ENCODE measurements at places on chromosomes 2 and 18. TPM values are rescaled to one million over a fixed set of nuclear protein-coding genes. Genes with fewer than 3 reads are reported as not detected.

COL6A3 gene
- 598 TPM for total RNA-seq

EVX2 gene
- not detected for total RNA-seq

DLX1 gene
- total RNA-seq, result not detected

DCAF17 gene
- total RNA-seq, result 18.7 TPM

ITGA4 gene
- total RNA-seq, result 23.5 TPM

TMEM182 gene
- total RNA-seq, result 5.9 TPM

REG3A gene
- not detected for total RNA-seq

PER2 gene
- total RNA-seq, result 7.7 TPM

SP140 gene
- total RNA-seq, result 4.8 TPM

WIPF1 gene
- total RNA-seq, result 47.5 TPM

TIGD1 gene
- total RNA-seq, result 3.8 TPM

GRCh38 chr2:149611100-149611820, 23.7 kb upstream of the MMADHC start:
- no peak for DNase-seq
- H3K4me3 ChIP-seq, result no peak overlapping the region
- H3K27ac ChIP-seq, result no peak overlapping the region
- no peaks in the 10 kb centered on the region for H3K36me3 ChIP-seq
- no peaks in the 10 kb centered on the region for H3K27me3 ChIP-seq

DNA sequence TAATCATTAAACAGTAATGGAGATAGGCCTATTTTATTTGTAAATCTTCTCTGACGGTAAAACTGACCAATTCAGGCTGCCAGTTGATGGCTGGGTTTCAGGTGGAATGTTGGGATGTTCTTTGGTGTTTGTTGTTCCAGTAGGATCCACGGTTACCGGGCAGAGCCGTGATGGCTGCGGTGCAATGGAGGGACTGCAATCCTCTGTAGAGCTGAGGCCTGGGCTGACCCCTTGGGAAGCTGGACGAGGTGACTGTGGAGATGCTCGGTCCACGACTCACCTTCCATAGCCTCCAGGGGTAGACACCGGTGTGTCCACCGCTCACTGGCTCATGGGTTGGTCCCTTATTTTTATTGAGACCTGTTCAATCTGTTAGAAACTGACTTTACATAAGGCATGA, 42.5 kb downstream of the ZNF519 start:
- no peaks in the 10 kb centered on the region for H3K27me3 ChIP-seq
- no peaks in the 10 kb centered on the region for H3K36me3 ChIP-seq
- DNase-seq, result no peak
- no peaks in the 10 kb centered on the region for H3K4me1 ChIP-seq

DNA sequence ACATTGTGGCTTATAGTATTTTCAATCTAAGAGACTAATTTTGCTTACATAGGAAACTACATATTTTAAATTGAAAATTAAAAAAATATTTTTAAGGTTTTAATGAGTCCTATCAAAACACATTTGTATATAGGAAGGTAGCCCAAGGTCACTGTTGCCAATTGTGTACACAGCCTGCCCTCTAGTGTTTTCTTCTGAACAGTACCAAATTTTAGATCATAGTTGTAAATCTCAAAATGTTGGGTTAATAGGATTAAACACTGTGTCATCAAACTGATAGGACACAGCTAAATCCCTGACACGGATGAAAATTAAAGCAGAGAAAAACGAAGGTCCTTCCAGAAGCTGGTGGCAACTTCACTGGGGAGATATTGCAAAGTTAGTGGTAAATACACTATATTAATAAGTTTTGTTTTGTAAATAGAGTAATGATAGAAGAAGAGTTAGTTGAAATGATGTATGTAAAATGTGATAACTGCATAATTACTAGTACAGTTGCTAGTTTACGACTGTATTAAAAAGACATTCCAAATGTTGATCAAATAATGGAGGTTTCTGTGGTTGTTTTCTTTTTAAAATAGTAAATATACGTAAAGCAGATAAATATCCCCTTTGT, 19.7 kb downstream of the CLUL1 start:
- no peak for DNase-seq
- no peaks in the 10 kb centered on the region for H3K36me3 ChIP-seq
- peaks cover 3% of the 10 kb centered on the region for H3K4me1 ChIP-seq
- H3K27ac ChIP-seq, result no peak overlapping the region
- H3K4me3 ChIP-seq, result no peak overlapping the region

GRCh38 chr18:59737776-59738300, 40.6 kb upstream of the CCBE1 start:
- H3K36me3 ChIP-seq, result no peaks in the 10 kb centered on the region
- no peaks in the 10 kb centered on the region for H3K27me3 ChIP-seq
- no peak overlapping the region for H3K4me3 ChIP-seq
- H3K4me1 ChIP-seq, result no peaks in the 10 kb centered on the region
- H3K27ac ChIP-seq, result no peak overlapping the region

GRCh38 chr18:27808683-27809082, 368.2 kb downstream of the CDH2 start:
- no peak overlapping the region for H3K27ac ChIP-seq
- DNase-seq, result no peak
- no peaks in the 10 kb centered on the region for H3K4me1 ChIP-seq

GRCh38 chr18:42548493-42548892, 567.0 kb downstream of the RIT2 start:
- no peaks in the 10 kb centered on the region for H3K36me3 ChIP-seq
- no peak overlapping the region for H3K4me3 ChIP-seq
- no peaks in the 10 kb centered on the region for H3K27me3 ChIP-seq
- H3K4me1 ChIP-seq, result no peaks in the 10 kb centered on the region

DNA sequence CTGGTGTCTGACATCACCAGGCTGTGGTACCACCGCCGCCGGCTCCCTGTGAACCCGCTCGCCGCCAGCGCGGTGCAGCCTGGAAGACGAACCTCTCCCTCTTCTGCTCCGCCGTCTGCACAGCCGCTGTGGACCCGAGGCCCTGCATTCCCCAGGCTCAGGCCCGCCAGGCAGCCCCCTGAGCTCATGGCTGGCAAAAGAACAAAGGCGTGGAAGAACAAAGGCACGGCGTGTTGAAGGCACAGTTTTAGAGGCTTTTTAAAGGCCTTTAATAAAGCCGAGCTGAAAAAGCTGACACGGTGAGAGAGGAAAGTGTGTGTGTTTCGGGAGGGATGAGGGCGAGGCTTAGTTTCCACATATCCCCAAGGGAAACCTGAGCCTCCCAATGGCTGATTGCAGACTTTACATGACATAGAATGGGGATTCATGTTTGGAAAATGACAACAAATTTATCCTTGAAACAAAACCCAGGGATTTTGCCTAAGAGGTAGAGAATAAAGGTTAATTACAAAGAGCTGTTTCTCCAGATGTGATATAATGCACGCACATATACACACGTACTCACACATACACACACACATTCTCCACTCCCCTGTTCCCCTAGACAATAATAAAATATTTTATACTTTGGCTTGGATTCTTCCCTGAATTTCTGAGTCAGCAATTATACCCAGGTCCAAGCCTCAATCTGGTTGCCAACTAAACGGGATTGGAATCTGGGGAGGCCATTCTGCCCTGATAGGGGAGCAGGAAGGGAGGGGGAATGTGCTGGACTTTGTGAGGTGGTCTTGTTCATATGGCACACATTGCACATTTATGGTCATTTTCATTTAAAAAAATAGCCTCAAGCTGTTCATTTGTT, 39.7 kb downstream of the RFX8 start:
- H3K27ac ChIP-seq, result no peak overlapping the region
- no peaks in the 10 kb centered on the region for H3K27me3 ChIP-seq
- H3K4me1 ChIP-seq, result no peaks in the 10 kb centered on the region
- peak; percentile 42 for DNase-seq
- H3K36me3 ChIP-seq, result no peaks in the 10 kb centered on the region
- H3K4me3 ChIP-seq, result no peak overlapping the region

DNA sequence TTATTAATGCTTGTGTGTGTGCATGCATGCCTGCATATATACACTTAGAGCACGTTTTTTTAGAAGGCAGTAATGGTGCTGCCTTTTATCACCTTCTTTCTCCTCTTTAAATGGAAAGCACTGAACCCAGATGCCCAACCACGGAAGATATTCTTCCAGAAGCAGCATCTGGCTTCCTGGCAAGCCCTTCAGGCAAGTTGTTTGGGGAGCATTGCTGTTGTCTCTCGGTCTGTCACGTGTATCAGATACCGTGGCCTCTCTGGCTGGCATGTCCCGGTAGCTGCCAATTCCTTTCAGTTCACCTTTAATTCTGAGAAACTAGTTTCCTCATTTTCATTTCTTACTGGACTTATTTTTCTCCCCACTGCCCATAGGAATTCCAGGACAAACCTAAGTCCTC, 587.8 kb downstream of the ARHGAP15 start:
- no peak overlapping the region for H3K4me3 ChIP-seq
- peak overlapping the region; percentile 57 for H3K27ac ChIP-seq
- H3K27me3 ChIP-seq, result no peaks in the 10 kb centered on the region
- DNase-seq, result no peak

- peak; percentile 71 for DNase-seq
- no peaks in the 10 kb centered on the region for H3K27me3 ChIP-seq
- H3K4me1 ChIP-seq, result peaks cover 27% of the 10 kb centered on the region
- no peak overlapping the region for H3K4me3 ChIP-seq
- no peaks in the 10 kb centered on the region for H3K36me3 ChIP-seq
Observed at GRCh38 chr2:28624793-28625701, 126.6 kb upstream of the PPP1CB start.

- peaks cover 4% of the 10 kb centered on the region for H3K4me1 ChIP-seq
- DNase-seq, result no peak
- no peaks in the 10 kb centered on the region for H3K27me3 ChIP-seq
Observed at GRCh38 chr2:85444629-85445172, 26.2 kb downstream of the SH2D6 start.

- DNase-seq, result no peak
- H3K36me3 ChIP-seq, result no peaks in the 10 kb centered on the region
- H3K4me1 ChIP-seq, result no peaks in the 10 kb centered on the region
- no peak overlapping the region for H3K4me3 ChIP-seq
- no peak overlapping the region for H3K27ac ChIP-seq
Observed at GRCh38 chr2:62688771-62689170, 16.7 kb upstream of the EHBP1 start.

- H3K4me1 ChIP-seq, result no peaks in the 10 kb centered on the region
- no peaks in the 10 kb centered on the region for H3K27me3 ChIP-seq
- no peak overlapping the region for H3K4me3 ChIP-seq
Observed at GRCh38 chr18:75341267-75341666, 86.2 kb downstream of the SMIM21 start.

DNA sequence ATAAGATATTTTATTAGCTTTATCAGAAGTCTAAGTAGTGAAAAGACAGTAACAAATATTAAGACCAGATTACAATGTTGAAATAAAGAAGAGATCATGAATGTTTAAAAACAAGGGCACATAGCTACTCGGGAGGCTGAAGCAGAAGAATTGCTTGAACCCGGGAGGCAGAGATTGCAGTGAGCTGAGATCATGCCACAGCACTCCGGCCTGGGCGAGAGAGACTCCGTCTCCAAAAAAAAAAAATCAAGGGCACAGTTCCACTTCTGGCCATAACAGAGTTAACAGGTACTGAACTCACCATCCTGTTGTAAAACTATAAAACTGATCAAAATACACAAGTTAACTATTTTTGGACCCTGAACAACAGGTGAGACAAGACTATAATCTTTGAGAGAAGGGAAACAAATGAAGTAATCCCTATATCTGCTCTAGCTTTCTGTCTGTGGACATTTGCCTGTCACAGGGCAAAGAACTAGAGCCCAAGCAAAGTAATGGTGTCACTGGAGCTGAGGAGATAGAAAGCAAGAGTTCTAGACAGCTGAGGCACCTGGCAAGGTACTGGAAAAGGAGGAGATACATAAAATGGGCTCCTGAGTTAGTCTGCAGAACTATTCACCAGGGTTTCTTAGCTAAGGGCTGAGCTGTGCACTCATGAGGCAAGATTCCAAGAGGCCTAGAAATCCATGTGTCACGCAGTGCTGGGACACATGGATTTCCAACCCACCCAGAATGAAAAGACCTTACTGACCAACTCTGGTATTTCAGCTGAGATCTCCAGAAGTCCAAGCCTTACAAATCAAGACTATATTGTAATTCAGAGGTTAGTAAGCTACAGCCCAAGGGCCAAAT, 15.2 kb downstream of the MMADHC start:
- H3K36me3 ChIP-seq, result no peaks in the 10 kb centered on the region
- DNase-seq, result peak; percentile 12
- H3K27ac ChIP-seq, result no peak overlapping the region
- H3K27me3 ChIP-seq, result no peaks in the 10 kb centered on the region
- no peak overlapping the region for H3K4me3 ChIP-seq

- H3K4me1 ChIP-seq, result no peaks in the 10 kb centered on the region
- H3K36me3 ChIP-seq, result no peaks in the 10 kb centered on the region
- H3K27me3 ChIP-seq, result no peaks in the 10 kb centered on the region
- H3K27ac ChIP-seq, result no peak overlapping the region
- DNase-seq, result no peak
Observed at GRCh38 chr2:17313261-17313660, 205.0 kb downstream of the RAD51AP2 start.

GRCh38 chr18:36757991-36758390, 70.8 kb downstream of the TPGS2 start:
- H3K36me3 ChIP-seq, result no peaks in the 10 kb centered on the region
- H3K27me3 ChIP-seq, result no peaks in the 10 kb centered on the region
- H3K27ac ChIP-seq, result no peak overlapping the region
- H3K4me1 ChIP-seq, result no peaks in the 10 kb centered on the region
- no peak for DNase-seq

GRCh38 chr2:11498543-11499034, 32.6 kb upstream of the E2F6 start:
- DNase-seq, result no peak
- no peaks in the 10 kb centered on the region for H3K4me1 ChIP-seq
- H3K4me3 ChIP-seq, result no peak overlapping the region

Data from left lung (tissue), 14 donors.